Motor neuron (in vitro differentiated cells): ENCODE measurements at places on chromosomes 2 and 18.

GRCh38 chr18:60322591-60322990 lies 50.0 kb downstream of the MC4R start:
- no peak for ATAC-seq

DNA sequence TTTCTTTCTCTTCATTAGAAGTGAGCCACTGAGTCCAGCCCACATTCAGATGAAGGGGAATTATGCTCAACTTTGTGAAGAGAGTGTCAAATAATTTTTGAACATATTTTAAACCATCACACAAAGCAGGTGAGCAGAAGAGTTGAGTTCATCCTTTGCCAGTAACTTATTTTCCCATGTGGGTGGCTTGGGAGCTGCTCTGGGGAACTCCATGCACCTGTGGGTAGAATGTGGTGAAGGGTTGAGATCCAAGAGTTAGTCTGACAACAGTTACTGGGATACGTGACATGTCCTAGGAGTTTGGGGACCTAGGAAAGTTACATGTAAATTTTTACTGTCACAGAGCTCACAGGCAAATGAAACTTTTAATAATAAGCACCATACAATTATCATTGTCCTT lies 21.6 kb downstream of the MAPK4 start:
- ATAC-seq = no peak

DNA sequence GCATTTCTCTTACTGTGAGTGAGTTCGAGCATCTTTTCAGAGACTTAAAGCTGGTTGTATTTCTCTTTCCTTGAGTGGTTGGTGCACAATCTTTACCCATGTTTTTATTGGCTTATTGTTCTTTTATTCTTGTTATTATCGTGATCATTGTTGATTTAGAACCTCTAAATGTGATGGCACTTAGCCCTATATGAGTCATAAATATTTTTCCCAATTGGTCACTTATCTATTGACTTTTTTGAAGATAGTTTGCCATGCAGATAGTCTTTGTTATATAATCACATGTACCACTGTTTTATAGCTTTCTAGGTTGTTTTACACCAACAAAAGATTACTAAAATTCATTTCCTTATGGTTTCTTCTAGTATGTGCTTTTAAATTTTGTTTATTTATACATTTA lies 141.6 kb upstream of the MSH6 start:
- ATAC-seq = no peak

DNA sequence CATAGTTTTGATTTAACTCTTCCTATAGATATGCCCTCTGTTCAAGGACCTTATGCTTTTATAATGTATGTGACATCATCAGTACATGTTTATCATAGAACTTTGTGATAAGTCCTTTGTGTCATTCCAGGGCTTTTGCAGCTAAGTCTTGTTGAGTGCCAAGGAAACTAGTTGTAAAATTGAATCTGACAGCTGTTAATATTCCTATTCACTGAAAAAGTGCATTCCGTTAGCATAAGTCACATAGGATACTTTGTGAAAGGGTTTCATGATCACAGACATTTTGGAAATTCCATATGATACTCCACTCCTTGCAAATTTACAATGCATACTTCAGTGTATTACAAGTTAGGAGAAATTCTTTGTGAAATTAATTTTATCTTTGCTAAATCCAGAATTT lies 503.4 kb downstream of the CCDC85A start:
- ATAC-seq = no peak

- ATAC-seq = no peak
Measured at GRCh38 chr2:27398962-27399361, 10.4 kb downstream of the PPM1G start.
